Type B pancreatic cell (in vitro differentiated cells): ENCODE measurements at places on chromosomes 1 and 21. TPM values are rescaled to one million over a fixed set of nuclear protein-coding genes. Genes with fewer than 3 reads are reported as not detected.

DNA sequence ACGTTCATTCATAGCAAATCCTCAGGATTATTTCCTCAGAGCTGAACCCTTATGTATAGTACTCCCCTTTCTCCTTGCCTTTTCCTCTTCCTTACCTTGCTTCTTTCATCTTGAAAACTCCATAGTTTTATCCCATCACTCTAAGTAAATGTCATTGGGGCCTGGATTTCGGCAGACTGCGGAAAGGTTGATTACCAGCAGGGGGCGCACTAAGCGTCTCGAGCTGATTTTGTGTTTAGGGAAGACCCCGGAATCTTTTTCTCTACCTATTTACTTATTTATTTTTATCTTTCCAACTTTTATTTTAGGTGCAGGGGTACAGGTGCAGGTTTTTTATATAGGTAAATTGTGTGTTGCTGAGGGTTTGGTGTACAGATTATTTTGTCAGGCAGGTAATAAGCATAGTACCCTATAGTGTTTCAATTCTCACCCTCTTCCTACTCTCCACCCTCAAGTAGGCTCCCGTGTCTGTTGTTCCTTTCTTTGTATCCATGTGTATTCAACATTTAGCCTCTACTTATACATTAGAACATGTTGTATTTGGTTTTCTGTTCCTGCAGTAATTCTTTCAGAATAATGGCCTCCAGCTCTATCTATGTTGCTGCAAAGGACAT lies 11.4 kb upstream of the MTARC1 start:
- DNase-seq, result no peak

The CLEC20A gene
- not detected in 2 replicates for total RNA-seq

The PLA2G2D gene
- total RNA-seq, result not detected in 2 replicates

GRCh38 chr1:207903767-207904166 lies 7.2 kb downstream of the CD34 start:
- DNase-seq, result no peak

DNA sequence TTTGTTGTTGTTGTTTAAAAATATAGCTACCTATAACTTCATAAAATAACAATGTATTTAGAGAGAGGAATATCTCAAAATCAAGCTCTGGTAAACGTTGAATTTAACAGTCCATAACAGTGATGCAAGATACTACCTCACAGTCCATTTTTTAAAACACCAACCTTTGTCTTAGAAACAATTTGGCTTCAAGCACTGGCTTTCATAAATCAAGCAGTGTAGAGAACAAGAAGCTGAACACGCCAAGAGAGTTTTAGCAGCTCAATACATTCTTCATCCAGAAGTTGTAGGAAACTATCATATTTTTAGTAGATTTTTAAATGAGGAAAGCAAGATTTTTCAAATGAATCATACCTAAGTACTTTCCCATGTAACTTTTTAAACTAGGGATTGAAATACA lies 334.3 kb upstream of the ADAMTS5 start:
- DNase-seq, result no peak

DNA sequence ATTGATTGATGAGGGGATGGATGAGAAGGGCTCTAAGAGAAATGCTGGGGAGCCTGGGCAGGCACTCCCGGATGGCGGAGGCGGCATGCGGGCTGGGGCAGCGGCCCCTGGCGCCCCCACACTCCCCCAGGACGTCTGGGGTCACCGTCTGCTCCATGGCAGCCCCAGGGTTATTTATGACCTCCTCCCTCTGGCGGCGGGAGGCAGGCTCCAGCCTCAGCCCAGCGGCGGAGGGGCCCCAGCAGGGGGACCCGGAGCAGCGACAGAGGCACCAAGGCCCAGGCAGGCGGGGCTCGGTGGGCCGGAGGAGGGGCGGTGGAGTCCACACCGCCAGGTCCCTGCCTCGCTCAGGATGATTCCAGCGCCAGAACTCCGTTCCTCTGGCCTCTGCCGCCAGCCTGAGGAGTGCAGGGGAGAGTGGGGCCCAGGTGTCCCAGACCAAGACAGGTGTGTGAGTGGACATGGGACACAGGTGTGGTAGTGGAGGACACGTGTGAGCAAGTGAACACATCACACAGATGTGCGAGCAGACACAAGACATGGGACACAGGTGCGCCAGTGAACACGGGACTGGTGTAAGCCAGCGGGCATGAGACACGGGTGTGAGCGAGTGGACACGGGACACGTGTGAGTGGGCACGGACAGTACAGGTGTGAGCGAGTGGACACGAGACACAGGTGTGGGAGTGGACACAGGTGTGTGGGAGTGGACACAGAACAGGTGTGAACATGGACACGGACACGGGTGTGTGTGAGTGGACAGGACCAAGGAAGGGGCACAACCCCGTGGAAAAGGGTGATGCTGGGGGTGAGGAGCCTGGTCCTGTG lies 2.5 kb upstream of the SAMD11 start:
- no peak for DNase-seq

The TRNAU1AP gene
- 26.9 and 33.7 TPM in 2 replicates for total RNA-seq

- DNase-seq, result no peak
Measured at GRCh38 chr1:67201891-67202290, 35.6 kb downstream of the IL23R start.

GRCh38 chr1:13930151-13930550 lies 230.2 kb downstream of the PRDM2 start:
- DNase-seq, result no peak

- DNase-seq, result no peak
Measured at GRCh38 chr1:13507075-13507474, 6.7 kb downstream of the LRRC38 start.

The UTS2 gene
- not detected in 2 replicates for total RNA-seq

The KCNT2 gene
- 4.1 and 10.9 TPM in 2 replicates for total RNA-seq

DNA sequence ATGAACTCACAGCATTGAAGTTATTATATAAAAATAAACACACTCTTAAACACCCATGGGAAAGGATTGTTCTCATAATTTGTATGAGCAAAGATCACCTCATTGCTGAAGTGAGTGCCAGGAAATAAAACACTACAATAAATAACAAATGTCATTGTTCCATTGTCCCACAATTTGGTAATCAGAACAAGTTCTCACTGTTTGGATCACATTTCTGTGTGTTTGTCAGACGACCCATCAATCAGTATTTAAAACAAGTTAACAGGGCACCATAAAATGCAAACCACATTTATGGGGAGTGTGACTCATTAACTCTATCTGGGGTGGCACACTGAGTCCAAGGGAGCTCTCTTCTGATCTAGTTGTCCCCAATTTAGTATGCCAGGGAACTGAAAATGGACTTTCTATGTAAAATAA lies 124.5 kb downstream of the PTPRC start:
- no peak for DNase-seq

- no peak for DNase-seq
Measured at GRCh38 chr1:204673209-204673608, 12.3 kb downstream of the LRRN2 start.
